Suppressor macrophage treated with lipopolysaccharide for 1 hour (primary cell): ENCODE measurements at places on chromosomes 6 and 20.

DNA sequence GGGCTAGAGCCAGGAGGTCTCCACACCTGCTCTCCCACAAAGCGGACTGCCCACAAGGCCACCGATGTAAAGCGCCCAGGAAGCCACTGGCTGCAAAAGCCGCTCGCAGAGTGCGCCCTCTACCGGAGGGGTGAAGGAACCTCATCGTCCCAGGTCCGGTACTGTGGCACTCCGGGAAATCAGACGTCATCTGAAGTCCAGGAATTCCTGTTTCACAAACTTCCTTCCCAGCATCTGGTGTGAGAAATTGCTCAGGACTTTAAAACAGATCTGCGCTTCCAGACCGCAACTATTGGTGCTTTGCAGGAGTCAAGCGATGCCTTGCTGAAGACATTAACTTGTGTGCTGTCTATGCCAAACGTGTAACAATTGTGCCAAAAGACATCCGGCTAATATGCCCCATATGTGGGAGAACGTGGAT, 115.1 kb upstream of the ARID1B start:
- DNase-seq = peak; percentile 79

- peak; percentile 81 for DNase-seq
Measured at GRCh38 chr6:137698636-137699030, 168.4 kb upstream of the TNFAIP3 start.

- DNase-seq = no peak
Measured at GRCh38 chr20:3679749-3680700, 1.8 kb downstream of the ADAM33 start.

GRCh38 chr6:3455147-3455568, 1.7 kb downstream of the SLC22A23 start:
- peak; percentile 58 for DNase-seq

GRCh38 chr6:26501482-26501986, 1.4 kb downstream of the BTN1A1 start:
- DNase-seq = peak; percentile 73

GRCh38 chr20:4484379-4484997, 237.2 kb upstream of the PRND start:
- no peak for DNase-seq

DNA sequence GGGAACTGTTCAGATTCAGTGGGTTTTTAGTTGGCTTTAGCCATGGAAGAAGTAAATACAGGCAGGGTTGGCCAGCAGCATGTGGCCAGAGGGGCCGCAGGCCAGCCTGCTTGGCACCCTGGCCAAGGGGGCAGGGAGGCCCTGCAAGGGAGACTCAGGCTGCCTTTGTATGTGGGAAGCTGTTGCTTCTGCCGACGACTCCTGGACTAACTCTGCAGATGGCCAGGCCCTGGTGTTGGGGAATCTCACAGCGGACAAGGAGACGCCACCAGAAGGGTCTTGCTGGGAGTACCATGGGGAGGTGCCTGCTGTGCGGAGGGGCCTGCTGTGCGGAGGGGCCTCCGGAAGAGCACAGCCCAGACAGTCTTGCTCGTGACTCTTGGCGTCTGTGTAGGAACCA, 25.2 kb downstream of the PYGB start:
- DNase-seq = no peak

DNA sequence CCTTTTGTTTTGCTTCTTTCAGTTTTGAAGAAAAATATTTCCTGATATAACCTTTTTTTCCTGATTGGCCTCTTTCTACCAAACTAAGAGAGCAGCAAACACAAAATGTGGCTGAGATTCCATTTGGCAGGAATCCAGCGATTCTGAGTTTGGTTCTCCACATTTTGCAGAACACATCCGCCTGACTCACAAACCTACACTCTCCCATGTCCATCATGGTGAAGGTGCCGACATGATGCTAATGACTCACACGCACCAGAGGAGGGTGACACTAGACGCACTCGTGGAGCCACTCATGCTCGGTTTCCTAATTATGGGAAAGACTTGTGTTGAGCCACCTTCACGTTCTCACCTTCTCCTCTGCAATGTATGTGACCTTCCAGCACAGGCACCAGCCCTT, 45.9 kb upstream of the DUSP22 start:
- DNase-seq = peak; percentile 85

- peak; percentile 83 for DNase-seq
Measured at GRCh38 chr6:52595000-52595795, 18.3 kb upstream of the TRAM2 start.

DNA sequence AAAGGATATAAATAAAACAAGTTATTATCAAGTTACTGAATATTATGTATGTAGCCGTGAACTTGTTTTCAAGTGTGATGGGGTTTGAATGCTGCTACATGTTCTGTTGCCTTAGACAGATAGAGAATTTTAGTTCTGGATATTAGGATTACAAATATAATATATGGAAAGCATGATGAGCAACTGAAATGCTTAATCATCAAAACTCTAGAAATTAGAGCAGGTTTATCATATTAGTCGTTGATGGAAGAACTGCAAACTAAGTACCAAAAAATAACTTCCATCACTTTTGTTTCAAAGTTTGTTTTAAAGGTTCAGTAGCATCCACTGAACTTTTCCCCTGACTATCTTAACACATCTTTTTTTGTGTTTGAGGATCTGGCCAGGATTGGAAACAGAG, 49.1 kb upstream of the CCN2 start:
- DNase-seq = no peak

GRCh38 chr6:35474131-35474941, 6.1 kb downstream of the RPL10A start:
- DNase-seq = no peak

- DNase-seq = no peak
Measured at GRCh38 chr6:100168148-100168547, 174.1 kb upstream of the MCHR2 start.

DNA sequence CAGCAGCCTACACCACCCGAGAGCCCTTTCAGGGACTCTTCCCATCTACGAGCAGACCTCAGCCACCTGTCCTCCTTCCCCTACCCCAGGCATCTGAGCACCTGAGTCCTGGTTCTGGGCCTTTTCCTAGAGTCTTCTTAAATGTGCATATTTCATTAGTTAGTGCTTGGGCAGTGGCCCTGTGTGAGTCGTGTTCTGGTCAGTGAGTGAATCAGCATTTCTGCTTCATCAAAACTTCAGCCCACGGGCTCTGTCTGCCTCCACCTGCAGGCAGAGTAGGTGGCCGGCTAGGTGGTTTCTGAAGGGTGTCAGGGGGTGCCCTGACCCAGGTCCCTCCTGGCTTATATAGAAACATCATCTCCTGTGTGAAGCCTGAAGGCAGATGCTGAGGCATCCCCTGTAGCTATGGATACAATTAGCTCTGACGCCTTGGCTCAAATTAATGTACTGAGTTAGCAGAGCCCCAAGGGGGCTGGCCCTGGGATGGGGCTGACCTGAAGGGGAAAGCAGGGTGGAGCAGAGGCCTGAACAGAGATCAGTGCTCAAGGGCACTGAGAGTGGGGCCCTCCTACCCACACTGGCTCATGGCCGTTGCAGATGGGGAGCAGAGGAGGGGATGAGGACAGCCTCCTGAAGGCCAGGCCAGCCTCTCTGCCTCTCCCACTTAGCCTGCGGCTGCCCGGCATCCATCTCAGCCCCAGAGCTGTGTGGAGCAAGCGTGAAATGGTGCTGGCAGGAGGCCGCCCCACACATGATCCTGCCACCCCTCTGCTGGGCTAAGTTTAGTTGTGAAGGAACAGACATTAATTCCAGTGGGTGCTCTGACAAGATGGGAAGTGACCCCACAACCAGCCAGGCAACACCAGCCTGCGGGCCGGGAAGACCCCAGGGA, 13.6 kb downstream of the IP6K3 start:
- no peak for DNase-seq

- DNase-seq = no peak
Measured at GRCh38 chr6:164826831-164827468, 482.5 kb downstream of the C6orf118 start.

GRCh38 chr6:108710551-108710950, 137.7 kb upstream of the ARMC2 start:
- DNase-seq = no peak

DNA sequence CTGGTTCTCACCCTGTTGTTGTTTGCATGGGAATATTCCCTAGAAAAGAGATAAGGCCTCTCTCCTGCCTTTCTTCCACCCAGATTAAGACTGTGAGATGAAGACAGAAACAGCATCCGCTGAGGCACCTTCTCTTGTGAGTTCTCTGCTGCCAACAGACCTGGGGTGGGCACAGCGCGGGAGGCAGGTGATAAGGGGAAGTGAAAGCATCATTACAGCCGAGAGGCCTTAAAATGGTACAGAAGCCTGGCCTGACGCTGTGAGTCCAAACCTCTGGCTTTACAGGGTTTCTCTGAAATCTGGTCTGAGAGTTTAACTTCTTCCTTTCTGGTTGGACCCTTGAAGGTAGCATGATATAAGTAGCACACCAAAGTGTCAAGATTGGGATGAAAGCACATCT, 21.0 kb upstream of the IYD start:
- DNase-seq = no peak

- DNase-seq = no peak
Measured at GRCh38 chr6:162964488-162965140, 236.8 kb downstream of the PACRG start.

DNA sequence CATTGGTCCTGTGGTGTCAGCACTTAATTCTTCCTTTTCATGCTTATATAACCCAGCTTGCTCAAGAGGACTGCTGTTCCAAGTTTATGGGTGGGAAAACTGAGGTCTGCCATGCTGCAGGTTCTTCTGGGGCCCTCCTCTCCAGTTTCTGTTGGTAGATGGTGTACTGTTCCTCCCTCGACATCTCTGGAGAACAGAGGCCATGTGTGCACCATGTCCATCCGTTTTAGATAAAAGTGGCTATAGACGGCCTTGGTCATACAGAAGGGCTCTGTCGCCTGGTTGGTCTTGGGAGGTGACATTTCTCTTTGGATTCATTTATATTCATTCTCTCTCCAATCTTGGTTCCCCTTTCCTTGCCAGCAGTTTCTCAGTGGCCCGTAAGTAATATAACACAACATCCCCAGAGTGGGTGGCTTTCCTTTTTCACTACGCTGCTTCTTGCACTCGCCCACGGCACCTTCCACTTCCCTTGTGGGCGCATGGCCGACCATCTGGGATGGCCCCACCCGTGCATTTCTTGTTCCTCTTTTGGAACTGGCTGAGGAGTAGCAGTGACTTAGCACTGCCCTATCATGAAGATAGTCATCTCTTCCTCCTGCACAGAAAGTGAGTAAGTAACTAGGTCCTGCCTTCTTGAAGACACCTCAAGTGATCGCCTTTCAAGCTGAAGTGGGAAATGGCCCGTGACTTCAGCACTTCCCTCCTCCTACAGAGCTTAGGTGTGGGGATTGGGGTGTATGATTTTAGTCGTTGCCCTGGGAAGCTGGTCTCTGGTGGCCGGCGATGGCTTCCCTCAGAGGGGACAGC, 94.2 kb downstream of the RREB1 start:
- peak; percentile 98 for DNase-seq

GRCh38 chr20:58237318-58238132, 9.1 kb upstream of the ANKRD60 start:
- no peak for DNase-seq

- DNase-seq = no peak
Measured at GRCh38 chr20:25637247-25637646, 13.4 kb upstream of the NANP start.
